ENCODE measurements at places on chromosomes 2 and 18.

- no peak for DNase-seq
These were observed 91.1 kb downstream of the ACTR3 start for GRCh38 chr2:113980946-113981345.

DNA sequence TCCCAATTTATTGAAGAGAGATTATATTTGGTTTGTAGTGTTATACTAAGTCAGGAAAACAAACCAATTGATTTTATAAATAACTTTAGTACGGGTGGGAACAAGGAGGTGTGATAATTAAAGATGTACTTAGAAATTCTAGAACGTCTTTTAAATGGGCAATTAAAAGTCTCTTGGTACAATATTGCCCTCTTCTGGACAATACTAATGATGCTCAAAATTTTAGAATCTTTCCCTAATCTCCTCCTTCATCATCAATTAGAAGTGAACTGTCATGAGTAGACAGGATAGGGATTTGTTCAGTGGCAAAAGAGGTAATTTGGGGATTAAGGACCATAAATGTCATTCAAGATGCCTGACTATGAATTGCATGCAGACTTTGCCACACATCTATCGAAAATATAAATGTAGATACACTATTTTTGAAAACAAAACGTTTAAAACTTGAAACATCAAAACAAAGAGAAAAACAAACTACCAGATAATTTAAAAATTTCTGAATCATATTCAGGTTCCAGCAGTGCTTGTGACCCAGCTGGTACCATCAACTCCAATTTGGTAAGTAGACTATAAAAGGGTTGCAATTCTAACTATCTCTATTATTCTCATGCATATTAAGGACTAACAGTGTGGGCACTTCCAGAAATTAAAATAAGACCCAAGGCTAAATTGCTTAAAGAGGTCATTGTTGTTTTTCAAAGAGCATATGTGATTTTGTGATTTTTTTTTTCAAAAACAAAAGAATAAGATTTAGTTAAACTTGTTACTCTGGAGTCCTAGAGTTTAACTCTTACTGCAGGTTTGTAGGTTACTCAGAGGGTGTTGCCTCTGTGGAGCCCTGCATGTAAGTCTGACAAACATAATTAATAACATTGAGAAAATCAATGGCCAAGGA, 123.5 kb downstream of the LAMA3 start:
- DNase-seq = peak; percentile 33

GRCh38 chr2:24985511-24985910, 13.8 kb upstream of the DNAJC27 start:
- no peak for DNase-seq

- no peak for DNase-seq
These were observed 111.6 kb downstream of the AGAP1 start for GRCh38 chr2:235605312-235606003.

DNA sequence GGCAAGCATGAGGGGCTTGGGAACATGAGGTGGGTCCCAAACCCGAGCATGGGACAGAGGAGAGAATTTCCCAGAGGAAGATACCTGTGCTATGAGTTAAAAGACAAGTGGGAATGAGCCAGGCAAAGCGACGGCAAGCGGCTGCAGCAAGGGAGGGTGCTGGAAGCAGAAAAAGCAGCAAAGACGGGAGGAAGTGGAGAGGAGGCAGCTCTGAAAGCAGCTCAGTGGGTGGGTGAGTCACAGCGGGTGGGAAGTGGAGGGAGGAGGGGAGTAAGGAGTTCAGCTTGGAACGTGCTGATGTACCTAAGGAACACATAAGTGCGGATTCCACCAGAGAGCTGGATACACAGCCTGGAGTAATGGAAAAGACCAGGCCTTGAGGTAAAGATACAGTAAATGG, 41.4 kb downstream of the THUMPD2 start:
- no peak for DNase-seq

DNA sequence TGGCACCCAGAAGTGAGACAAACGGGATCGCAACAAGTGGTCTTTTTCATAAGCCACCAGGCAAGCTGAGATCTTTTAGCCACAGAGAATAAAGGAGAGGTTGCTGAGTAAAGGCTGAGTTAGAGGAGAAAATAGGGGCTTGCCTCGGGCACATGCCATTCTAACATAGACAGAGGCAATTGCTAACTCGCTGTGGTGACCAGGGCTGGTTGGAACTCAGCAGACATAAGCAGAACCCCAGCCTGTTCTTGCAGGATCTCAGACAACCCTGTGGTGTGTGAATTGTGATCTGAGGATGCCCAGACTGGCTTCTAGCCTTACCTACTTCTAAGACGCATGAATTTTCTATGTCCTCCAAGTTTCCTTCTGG, 300.2 kb downstream of the CDCA7 start:
- DNase-seq = no peak

DNA sequence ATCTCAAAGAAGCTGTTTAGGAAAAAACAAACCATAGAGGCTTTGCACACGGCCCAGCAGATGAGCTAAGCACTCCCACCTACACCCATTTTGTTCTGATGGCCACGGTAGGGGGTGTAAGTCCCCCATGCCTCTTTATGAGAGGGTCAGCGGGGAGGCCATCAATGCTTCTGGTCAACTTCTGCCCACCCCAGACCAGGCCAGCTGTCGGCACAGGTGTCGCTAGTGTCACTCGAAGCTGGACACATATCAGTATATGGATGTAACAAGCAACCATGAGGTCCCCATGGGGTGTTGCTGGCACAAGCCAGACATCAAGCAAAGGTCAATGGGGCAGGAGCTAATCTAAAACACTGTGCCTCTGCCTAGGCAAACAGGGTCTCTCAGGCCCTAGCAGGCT, 23.7 kb upstream of the SLC35F6 start:
- no peak for DNase-seq
